ENCODE measurements at places on chromosomes 5 and 9.

- DNase-seq = no peak
Observed at GRCh38 chr5:166639151-166639550, 1652.3 kb upstream of the WWC1 start.

- no peak for DNase-seq
Observed at GRCh38 chr5:38598296-38598993, 42.0 kb upstream of the LIFR start.

DNA sequence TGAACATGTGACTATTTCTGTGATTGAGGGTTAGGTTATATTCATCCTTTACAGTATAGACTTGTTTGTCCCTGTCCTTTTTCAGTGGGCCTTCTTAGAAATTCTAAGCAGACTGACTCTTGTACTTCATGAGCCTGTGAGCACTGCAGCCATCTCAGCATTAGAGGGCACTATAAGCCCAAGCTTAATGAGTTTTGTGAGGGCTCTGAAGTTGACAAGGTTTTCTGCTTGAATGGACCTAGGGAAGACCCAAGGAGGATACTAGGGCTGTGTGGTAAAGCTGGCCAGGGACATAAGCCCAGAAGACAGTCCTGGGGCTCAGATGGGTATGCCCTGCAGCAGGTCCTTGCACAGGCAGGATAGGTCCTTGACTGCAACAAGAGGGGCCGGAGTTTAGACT lies 126.5 kb downstream of the MRPS30 start:
- no peak for DNase-seq

GRCh38 chr5:132489871-132490483 lies 596 bp downstream of the IRF1 start:
- DNase-seq = no peak

DNA sequence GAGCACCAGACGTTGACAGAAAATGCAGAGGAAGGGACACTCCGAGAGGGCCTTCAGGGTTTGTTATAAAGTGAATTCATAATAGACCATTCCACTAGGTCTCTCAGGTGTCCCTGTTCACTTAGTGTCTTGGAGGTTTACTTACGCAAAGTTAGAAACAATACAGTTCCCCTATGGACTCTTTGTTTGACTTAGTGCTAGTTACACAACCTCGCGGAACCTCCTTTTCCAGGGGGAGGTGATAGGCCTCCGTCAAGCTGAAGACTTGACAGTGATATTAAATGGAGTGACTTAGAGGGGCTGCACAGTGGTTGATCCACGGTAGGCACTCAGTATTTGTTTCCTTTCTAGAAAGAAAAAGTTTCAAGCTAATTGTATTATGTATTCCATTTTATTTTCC lies 1.3 kb downstream of the CCT5 start:
- DNase-seq = no peak

DNA sequence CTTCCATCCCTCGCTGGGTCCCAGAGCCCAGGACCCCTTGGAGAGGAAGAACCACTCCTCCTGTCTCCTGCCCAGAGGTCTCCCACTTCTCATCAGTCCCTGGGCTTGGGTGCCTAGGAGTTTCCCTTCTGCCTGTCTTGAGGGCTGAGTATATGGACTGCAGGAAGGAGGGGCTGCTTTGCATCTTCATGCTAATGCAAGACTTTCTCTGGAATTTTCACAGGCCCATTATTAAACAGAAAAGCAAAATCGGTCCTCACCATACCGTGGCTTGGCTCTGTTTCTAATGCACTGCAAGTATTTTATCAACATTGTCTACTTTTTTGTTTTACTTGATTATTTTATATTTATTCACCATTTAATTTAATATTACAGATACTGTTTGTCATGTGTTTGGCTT lies 34.5 kb downstream of the TRIO start:
- DNase-seq = no peak

GRCh38 chr5:146682899-146683532 lies 167.0 kb upstream of the GPR151 start:
- no peak for DNase-seq

DNA sequence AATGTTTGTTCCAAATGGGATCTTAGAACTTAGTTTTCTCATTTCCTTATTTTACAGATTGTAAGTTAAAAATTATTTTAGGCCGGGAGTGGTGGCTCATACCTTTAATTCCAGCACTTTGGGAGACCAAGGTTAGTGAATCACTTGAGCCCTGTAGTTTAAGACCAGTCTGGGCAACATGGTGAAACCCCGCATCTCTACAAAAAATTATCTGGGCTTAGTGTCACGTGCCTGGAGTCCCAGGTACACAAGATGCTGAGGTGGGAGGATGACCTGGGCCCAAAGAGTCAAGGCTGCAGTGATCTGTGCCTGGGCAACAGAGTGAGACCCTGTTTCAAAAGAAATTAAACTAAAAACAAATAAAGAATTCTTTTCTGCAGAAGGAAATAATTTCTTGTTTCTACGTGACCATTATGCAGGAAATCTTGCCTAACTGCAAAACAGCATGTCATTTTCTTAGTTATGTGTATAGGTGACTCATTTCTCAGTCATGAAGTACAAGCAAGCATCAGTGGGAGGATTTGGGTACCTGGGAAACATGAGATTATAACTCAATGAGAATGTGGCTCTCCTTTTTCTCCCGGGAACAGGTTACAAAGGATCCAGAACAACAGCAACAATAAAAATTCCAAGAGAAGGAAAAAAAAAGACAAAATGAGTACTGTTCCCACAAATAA lies 375.1 kb upstream of the ST8SIA4 start:
- DNase-seq = no peak

- DNase-seq = no peak
Observed at GRCh38 chr5:79842991-79843390, 148.1 kb downstream of the MTX3 start.

DNA sequence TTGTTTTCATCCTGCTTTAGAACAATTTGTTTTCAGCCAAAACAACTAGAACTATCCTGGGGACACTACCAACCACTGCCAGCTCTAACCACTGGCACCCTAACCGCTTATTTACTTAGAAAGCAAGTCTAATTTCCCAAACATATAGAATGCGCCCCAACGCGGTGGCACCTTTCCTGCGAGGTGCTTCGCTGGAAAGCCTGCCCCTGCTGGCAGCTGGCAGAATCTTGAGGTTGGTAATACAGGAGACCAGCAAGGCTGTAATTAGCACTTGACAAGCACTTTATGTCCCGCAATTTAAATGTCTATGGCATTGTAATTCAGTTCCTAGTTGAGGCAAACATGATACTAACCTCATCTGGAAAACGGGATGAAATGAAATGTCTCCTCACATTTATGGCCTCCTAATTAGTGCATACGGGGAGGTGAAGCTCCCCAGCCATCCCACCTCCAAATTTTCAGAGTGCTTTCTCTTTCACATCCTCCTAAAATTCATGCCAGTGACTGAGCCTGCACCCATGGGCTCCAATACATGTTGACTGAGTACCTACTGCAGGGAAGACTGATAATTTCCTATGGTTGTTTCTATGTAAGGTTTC lies 30.4 kb downstream of the GABBR2 start:
- DNase-seq = no peak

DNA sequence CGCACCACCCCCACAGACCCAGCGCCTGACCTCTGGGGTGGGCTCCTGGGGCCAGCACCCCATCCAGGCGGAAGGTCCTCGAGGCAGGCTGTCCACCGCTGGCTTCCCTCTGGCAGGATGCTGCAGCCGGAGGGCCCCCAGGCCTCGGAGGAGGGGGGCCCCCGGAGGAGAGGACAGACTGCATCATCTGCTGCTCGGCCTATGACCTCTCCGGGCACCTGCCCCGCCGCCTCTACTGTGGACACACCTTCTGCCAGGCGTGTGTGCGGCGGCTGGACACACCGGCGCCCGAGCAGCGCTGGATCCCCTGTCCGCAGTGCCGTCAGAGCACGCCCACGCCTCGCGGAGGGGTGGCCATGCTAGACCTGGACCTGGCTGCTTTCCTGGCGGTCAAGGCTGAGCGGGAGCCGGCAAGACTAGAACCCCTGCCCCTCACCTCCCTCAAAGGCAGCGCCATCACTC lies 1.2 kb downstream of the RNF224 start:
- DNase-seq = no peak

GRCh38 chr9:95087659-95088242 lies 229.8 kb downstream of the FANCC start:
- DNase-seq = no peak

DNA sequence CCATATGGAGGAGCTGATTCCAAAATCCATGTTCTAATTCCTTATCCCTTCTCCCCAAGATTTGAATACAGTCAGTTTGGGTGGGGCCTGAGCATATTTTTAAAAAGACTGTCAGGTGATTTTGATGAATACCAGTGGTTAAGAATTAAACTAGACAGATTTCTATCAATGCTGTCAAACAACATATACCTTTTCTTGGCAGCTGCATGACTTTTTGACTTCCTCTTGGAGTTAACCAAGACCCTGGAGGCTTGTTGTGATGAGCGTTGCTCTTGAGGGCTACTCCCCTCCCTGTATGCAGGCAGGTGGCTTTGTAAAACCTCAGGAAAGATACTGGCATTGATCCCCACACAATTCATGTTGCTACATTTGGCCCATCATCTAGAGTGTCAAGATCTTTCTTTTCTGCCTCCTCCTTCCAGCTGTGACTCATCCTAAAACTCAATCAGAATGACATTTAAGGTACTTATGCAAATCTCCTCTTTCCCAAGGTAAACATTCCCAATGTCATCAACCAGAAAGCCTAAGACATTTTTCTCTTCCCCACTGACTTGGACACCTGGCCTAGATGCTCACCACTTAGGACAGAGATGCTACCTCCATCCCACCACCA lies 61.7 kb downstream of the PPP2R2B start:
- no peak for DNase-seq

GRCh38 chr5:77851176-77852067 lies 75.3 kb upstream of the TBCA start:
- DNase-seq = no peak

DNA sequence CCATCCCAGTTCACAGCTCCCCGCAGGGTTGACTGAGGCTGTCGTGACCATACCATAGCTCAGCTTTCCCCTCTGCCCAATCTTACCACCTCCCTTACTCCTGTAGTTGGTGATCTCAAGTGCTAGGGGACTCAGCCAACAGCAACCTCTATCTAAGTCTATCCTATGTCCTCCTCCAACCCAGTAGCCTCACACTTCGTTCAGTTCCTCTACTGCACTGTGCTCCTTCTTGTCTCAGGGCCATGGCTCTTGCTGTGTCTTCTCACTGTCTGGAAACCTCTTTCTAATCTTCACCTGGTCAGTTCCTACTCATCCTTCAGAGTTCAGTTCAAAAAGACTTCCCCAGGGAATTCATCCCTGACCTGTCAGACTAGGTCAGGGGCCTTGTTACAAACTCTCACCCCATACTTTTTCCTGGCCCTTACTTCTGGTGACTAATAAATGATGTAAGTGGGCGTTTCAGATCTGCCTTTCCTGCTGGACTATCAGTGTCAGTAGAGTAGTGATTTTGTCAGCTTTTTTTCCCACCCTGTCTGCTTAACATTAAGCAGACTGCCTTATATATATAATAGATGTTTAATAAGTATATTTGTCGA lies 53.6 kb upstream of the NR3C1 start:
- no peak for DNase-seq

Measured in GM04503 (cell line).